Caco-2 (cell line): ENCODE measurements at places on chromosomes 16 and 17. TPM values are rescaled to one million over a fixed set of nuclear protein-coding genes. Genes with fewer than 3 reads are reported as not detected.

DNA sequence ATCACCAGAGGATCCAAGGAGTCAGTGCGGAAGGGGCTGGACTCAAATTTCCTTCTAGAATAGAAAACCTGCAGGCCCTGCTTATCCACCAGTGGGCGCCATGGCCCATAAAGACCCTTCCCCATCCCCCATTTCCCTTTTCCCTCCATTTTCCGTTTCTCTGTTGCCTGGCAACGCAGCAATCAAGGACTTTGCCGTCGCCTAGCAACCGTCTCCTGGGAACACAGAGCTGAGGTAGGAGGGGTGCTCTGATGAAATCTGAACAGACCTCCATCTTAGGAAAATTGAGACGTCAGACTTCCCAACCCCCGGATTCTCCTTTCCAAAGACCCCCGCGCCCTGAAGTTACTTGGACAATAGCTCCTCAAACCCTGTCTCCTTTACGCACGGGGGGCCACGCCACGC, 5.7 kb downstream of the DLG4 start:
- no peaks in the 10 kb centered on the region for H3K27me3 ChIP-seq
- H3K4me1 ChIP-seq, result peaks cover 4% of the 10 kb centered on the region; the same call in 1 of the 2 replicates
- no peaks in the 10 kb centered on the region for H3K36me3 ChIP-seq
- peak overlapping the region; percentile 98 for H3K27ac ChIP-seq
- peak; percentile 83 for DNase-seq

GRCh38 chr17:66981983-66982508, 17.5 kb downstream of the CACNG4 start:
- no peak overlapping the region for H3K27ac ChIP-seq
- H3K4me3 ChIP-seq, result no peak overlapping the region
- peaks cover 5% of the 10 kb centered on the region for H3K4me1 ChIP-seq
- no peaks in the 10 kb centered on the region for H3K27me3 ChIP-seq
- no peaks in the 10 kb centered on the region for H3K36me3 ChIP-seq
- DNase-seq, result no peak

The CDH8 gene
- 1.4 and 1.7 TPM in 2 replicates for total RNA-seq

The MT1A gene
- 2.0 and 2.5 TPM in 2 replicates for total RNA-seq

The KPNB1 gene
- 967 and 1,072 TPM in 2 replicates for total RNA-seq
